Stimulated activated CD4-positive, alpha-beta T cell treated with anti-CD3 and anti-CD28 coated beads, Interleukin-2, amount 100 ng/mL, for 48 hours (primary cell): ENCODE measurements at places on chromosomes 1 and 21.

DNA sequence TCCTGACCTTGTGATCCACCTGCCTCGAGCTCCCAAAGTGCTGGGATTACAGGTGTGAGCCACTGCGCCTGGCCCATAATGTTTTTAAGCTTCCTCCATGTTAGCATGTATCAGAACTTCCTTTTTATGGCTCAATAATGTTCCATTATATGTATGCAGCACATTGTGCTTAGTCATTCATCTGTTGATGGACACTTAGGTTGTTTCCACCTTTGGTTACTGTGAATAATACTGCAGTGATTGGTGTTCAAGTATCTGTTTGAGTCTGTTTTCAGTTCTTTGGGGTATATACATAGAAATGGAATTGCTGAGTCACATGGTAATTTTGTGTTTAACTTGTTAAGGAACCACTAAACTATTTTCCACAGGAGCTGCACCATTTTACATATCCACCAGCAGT is 17.7 kb downstream of the CMPK1 start:
- DNase-seq: no peak

DNA sequence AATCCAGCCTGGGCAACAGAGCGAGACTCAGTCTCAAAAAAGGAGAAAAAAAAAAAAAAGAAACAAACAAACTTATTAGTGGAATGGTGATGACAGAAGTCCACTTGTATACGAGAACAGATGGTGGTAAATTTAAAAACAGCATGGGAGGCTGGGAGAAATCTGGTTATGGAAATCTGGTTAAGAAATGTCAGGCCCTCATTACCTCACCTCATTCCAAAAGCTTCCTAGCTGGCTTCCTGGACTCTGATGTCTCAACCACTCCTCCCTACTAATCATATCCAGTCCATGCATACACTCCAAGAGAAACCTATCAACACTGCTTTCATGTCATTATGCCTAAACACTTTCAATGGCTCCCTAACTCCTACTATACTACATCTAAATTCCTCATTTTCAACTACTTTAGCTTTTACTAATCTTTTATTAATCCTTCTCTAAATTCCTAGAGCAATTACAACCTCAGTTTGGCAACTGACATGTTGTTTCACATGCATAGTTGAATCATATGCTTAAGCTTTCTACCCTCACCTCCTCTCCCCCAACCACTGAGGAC is 52.9 kb downstream of the FOXJ3 start:
- no peak for DNase-seq

GRCh38 chr21:37582590-37582989 is 216.0 kb downstream of the DYRK1A start:
- no peak for DNase-seq

DNA sequence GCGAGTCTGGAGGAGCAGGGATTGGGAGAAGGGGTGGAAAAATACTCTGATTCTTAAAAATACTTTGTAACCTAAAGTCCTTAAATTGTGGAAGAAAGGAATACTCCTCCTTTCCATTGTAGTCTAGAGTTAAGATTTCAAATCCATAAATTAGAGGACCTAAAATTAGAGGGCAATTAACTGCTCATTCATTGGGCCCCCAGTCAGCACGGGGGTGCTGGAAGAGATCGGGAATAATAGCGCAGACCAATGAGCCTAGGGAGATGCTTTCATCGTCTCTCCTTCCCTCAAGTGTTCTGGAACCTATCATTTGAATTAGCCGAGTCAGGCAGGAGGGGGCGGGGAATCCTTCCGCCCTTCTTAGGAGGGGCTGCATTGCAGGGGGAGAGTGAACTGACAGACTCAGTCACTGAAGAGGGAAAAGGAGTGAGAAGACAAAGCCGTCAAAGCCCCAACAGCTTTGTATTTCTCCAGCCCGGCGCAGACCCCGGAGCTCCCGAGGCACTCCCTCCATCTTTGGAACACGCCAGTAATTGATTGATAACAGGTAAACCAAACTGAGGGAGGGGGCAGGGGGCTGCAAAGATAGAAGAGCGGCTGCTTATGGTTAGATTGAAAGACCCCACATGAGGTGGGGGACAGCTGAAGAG is at the start of gene MLLT11:
TSS of gene MLLT11 (plus strand) at position 391 of the 650 bp plus-strand sequence. CDS start 6,828 bp downstream, outside the sequence.
- DNase-seq: no peak

GRCh38 chr1:151164732-151165280 is 896 bp downstream of the LYSMD1 start:
- no peak for DNase-seq

GRCh38 chr1:111489604-111490003 is 13.8 kb downstream of the ADORA3 start:
- DNase-seq: no peak

DNA sequence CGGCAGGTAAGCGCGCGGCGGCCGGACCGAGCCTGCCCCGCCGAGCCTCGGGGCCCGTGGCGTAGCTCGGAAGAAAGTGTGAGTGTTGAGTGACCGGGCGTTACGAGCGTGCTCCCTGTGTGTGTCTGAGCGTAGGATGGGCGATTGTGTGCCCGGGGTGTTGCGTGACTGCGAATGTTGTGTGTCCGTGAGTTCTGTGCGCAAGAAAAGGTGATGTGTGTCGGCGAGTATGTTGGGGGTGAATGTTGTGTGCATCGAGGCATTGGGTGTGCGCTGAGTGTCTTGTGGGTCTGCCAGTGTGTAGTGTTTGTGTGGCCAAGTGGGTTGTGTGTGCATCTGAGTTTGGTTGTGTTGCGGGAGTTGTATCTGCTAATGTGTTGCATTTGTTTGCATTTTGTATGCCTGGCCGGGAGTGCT is 398 bp downstream of the PTPRU start:
- DNase-seq: peak; percentile 10

DNA sequence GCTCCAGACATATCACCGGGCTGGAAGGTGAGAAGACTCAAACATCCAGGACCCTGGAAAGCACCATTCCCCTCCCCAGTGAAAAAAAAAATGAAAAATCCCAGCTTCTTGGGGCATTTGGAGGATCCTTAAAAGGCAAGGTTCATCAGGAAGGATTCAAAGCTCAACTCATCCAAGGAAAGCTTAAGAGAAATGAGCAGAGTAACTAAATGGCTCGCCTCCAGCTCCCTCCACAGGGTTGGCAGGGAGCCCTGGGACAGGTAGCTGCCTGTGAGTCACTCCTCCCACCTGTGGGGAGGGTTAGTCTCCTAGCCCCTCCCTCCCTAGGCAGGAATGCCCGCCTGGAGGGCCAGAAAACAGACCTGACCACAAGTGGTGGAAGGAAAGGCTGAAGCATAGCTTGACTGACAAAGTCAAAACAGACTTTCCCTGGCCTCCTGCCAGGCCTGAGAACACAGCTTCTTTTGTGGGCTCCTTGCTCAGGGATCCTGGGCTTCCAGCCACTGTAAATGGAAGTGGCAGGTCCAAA is 712 bp upstream of the LAMB3 start:
- DNase-seq: peak; percentile 49

- no peak for DNase-seq
Observed at GRCh38 chr1:231814021-231814420, 187.4 kb downstream of the DISC1 start.

GRCh38 chr1:46485564-46486431 is 3.8 kb upstream of the DMBX1 start:
- no peak for DNase-seq

- no peak for DNase-seq
Observed at GRCh38 chr1:111406321-111406768, 21.2 kb downstream of the OVGP1 start.

DNA sequence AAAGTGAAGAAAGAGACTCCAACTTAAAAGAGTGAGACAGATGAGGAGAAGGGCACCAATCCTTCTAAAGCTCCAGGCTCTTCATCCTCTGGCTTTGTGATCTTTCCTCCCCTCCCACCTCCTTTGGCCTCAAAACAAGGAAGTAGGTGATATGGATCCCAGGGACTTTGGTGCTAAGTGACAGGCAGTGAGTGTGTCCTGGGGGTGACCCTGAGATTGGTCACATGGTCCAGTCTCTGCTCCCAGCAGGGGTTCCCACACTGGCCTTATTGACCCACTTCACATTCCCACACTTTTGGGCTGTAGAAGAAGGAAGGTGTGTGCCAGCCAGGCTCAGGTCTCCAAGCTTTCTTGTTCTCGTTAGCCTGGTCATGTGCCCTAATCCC is 401.2 kb upstream of the PROX1 start:
- no peak for DNase-seq

- no peak for DNase-seq
Observed at GRCh38 chr1:214466403-214467077, 84.9 kb downstream of the PTPN14 start.

GRCh38 chr1:192133350-192133926 is 24.8 kb upstream of the RGS18 start:
- DNase-seq: no peak

DNA sequence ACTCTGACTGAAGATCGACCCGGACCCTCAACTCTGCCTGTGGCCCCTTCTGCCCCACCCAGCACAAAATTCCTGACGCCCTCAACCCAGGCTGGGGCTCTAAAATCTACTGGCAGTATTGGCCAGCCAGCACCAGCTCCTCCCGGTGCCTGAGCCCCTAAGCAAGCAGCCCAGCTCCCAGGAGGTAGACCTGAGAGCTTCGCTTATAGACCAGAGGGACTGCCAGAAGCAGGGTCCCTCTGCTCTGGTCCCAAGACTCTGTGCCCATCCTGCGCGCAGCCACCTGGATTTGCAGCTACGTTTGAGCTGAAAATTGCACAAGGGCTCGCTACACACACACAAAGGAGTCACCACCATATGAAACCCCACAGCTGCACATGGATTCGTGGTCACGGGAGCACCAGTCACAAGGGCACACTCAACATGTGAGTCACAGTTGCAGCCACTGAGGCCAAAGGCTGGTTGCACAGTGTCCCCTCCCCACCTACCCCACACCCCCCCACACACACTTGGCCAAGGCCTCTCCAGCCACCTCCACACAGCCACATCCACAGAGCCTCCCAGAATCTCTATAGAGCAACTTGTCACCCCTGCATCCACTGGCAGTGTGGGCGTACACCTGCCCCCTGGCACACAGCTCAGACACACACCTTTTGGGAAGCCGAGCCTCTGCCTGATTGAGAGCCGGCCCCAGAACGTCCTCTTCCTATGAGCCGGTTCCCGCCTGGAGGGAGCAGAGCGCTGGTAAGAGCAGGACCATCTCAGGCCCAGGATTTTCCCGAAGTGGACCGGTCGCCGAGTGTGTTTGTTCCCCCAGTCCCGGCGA is 1.1 kb upstream of the DMBX1 start:
- DNase-seq: no peak

GRCh38 chr1:38991638-38992411 is 749 bp downstream of the AKIRIN1 start:
- DNase-seq: peak; percentile 9

DNA sequence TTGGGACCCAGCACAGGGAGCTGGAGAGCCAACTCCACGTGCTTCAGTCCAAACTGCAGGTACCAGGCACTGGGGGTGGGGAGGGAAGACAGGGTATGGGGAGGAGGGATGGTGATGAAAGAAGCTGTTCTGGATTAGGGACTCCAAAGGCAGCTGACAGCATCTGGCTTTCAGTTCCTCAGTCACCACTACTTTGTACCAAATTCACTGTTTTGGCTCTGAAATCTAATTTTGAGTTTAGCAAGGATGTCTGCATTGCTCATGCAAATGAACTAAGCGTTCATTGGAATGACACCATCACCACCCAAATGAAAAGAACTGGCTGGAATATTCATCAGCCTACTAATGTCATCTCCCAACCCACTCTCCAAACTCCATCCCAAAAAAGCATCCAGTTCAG is 8.7 kb downstream of the C1orf74 start:
- no peak for DNase-seq

DNA sequence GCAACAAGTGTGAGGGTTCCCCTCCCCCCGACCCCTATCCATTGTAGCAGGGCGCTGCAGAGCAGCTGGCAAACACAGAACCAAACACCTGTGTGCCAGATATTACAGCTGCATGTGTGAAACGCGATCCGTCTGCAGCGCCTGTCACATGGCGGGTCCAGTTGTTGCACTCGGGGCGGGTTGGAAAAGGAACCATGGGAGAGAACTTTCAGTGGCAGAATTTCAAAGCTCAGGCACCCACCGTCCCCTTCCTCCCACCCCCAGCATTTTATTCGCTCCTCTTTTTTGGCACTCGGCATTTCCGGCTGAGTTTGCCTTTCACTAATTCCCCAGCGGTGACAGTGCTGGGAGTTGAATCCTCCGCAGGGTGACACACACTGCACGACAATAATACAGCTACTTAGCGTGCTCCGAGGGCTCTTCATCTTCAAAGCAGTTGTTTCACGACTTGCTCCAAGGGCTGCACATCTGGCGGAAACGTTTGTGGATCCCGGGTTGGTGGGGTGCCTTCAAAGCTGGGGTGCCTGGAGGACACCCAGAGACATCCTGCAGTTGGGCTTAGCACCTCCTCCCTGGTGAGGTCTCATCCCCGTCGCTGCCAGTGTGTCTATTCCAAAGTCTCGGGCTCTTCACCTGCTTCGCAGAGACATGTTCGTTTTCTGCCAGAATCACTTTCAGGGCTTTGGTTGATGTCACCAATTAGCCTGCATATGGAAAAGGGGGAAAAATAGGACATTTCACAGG is 180.7 kb downstream of the ZBTB18 start:
- DNase-seq: no peak

DNA sequence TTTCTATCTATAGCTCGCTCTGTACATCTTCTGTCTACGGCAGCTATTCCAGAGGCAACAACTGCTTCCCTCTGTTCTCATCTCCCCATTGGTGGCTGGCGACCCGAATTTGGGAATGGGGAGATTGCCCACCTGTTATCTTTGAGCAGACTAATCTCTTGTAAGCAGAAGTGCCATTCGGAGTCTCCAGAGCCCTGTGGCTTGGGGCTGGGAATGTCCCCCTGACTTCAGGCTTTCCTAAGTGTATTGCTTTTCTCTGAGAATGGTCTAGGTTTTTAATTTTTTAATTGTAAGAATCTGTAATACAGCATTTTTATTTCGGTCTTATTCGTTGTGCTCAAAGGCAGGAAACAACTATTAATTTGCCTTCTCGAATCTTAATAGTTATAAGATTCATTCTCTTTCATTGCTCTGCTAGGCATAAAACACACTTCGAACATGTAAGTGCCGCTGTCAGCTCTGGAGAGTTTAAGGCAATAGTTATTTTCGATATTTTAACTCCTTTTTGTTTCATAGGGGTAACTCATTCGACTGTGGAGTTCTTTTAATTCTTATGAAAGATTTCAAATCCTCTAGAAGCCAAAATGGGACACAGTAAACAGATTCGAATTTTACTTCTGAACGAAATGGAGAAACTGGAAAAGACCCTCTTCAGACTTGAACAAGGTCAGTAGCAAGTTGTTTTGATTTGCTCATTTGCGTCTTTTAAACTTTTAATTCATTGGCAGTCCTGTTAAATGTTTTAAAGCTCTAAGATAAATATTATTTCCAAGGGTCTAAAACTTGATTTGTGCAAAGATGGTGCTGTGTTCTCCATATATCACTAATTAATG is 514 bp downstream of the AGL start:
- DNase-seq: no peak

GRCh38 chr1:4411862-4412261 is 242.5 kb upstream of the AJAP1 start:
- DNase-seq: no peak

- no peak for DNase-seq
Observed at GRCh38 chr21:42061195-42061985, 9.7 kb upstream of the UMODL1 start.

GRCh38 chr1:185463433-185463832 is 146.4 kb upstream of the IVNS1ABP start:
- DNase-seq: no peak

- DNase-seq: no peak
Observed at GRCh38 chr1:3511306-3511705, 56.8 kb downstream of the ARHGEF16 start.
